Progenitor cell of endocrine pancreas (in vitro differentiated cells): ENCODE measurements at places on chromosomes 16 and 17. TPM values are rescaled to one million over a fixed set of nuclear protein-coding genes. Genes with fewer than 3 reads are reported as not detected.
A peak's percentile ranks its signal among the peaks of the same experiment; 100 is the strongest.

GRCh38 chr17:49399995-49400394, 14.7 kb downstream of the PHB1 start:
- no peak overlapping the region for H3K27ac ChIP-seq
- H3K36me3 ChIP-seq = peaks cover 7% of the 10 kb centered on the region
- H3K4me1 ChIP-seq = no peaks in the 10 kb centered on the region
- H3K27me3 ChIP-seq = peaks cover 2% of the 10 kb centered on the region

GRCh38 chr16:17431968-17432625, 38.7 kb downstream of the XYLT1 start:
- H3K36me3 ChIP-seq = no peaks in the 10 kb centered on the region
- H3K27me3 ChIP-seq = no peaks in the 10 kb centered on the region
- no peaks in the 10 kb centered on the region for H3K4me1 ChIP-seq

DNA sequence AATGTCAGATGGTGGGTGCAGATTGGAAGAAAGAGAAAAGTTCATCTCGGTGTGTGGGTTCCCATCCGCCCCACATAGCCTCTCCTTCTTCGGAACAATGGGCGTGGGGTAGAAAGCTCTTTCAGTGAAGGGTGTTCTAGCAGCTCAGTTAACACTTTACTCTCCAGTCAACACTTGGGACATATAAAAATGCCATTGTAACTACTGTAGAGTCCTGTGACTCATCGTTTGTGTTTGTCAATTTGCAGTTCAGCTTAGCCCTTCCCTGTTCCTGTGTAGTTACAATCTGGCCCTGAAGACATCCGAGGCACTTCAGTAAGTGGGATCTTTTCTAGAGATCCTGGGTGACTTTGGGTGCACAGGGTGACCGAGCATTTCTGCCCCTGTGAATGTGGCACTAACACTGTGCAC, 11.5 kb upstream of the CLEC18C start:
- no peak for DNase-seq
- H3K4me1 ChIP-seq = no peaks in the 10 kb centered on the region

- peaks cover 36% of the 10 kb centered on the region for H3K4me1 ChIP-seq
- H3K27me3 ChIP-seq = no peaks in the 10 kb centered on the region
- DNase-seq = no peak
- peak overlapping the region; percentile 49 for H3K27ac ChIP-seq
- H3K4me3 ChIP-seq = no peak overlapping the region
These were observed 7.4 kb downstream of the LASP1 start for GRCh38 chr17:38877130-38877851.

DNA sequence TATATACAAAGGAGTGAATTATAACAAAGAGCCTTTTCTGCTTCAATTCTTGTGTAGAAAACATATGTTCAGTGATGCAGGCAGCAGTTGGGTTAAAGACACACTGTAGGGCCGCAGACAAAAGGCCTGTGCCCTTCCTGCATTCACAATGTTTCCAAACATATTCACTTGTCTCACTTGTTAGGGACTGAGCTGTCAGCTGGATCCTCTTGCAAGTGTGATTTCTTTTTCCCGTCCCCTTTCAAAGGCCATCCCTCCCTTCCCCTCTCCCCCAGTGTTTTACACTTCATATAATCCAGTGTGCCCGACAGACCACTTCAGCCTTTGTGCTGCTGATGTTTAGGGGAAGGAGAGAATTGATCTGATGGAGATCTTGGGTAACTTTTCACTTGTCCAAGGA, 217.0 kb downstream of the FTO start:
- H3K27ac ChIP-seq = no peak overlapping the region
- H3K4me1 ChIP-seq = peaks cover 5% of the 10 kb centered on the region
- no peak overlapping the region for H3K4me3 ChIP-seq
- H3K27me3 ChIP-seq = no peaks in the 10 kb centered on the region
- no peak for DNase-seq

Gene DNASE1L2
- total RNA-seq = 1.7 and 2.1 TPM in 2 replicates

Gene NOS2
- total RNA-seq = 0.82 and 1.6 TPM in 2 replicates

Gene IKZF3
- total RNA-seq = not detected in 2 replicates

Gene DUXB
- not detected in 2 replicates for total RNA-seq

Gene NOD2
- total RNA-seq = not detected in 2 replicates

Gene NPIPB9
- total RNA-seq = 3.2 and 3.4 TPM in 2 replicates
